ENCODE measurements at places on chromosomes 12 and 14.

GRCh38 chr12:71566655-71567054 lies 97.0 kb downstream of the ZFC3H1 start:
- DNase-seq = no peak

- no peak for DNase-seq
Observed at GRCh38 chr12:53700567-53700966, 24.7 kb upstream of the ATP5MC2 start.

- no peak for DNase-seq
Observed at GRCh38 chr12:3821441-3821840, 51.8 kb downstream of the PARP11 start.

DNA sequence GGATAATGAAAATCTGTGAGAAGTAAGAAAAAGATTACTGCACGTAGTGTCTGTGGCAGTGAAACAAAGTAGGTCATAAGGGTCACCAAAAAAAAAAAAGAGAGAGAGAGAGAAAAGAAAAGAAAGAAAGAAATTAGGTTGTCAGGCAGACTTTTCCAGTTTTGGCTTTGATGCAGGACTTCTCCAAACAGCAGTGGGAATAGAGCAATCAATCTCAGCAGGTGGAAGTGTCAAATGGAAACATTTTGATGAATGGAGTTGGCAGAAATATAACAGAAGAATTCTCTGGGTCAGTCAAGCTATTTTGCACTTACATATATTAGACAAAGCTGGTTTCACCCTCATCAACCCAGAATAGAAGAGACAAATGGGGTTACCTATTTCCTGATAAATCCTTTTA lies 745.8 kb downstream of the SLC6A15 start:
- DNase-seq = no peak

- no peak for DNase-seq
Observed at GRCh38 chr12:129966146-129966995, 62.5 kb upstream of the TMEM132D start.

- peak; percentile 7 for DNase-seq
Observed at GRCh38 chr12:30694412-30695198, 1.1 kb downstream of the IPO8 start.

DNA sequence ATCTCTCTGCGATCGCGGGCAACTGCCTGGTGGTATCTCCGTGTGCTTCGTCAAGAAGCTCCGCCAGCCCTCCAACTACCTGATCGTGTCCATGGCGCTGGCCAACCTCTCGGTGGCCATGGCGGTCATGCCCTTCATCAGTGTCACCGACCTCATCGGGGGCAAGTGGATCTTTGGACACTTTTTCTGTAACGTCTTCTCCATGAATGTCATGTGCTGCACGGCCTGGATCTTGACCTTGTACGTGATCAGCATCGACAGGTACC lies 1.6 kb upstream of the HEBP1 start:
- no peak for DNase-seq

DNA sequence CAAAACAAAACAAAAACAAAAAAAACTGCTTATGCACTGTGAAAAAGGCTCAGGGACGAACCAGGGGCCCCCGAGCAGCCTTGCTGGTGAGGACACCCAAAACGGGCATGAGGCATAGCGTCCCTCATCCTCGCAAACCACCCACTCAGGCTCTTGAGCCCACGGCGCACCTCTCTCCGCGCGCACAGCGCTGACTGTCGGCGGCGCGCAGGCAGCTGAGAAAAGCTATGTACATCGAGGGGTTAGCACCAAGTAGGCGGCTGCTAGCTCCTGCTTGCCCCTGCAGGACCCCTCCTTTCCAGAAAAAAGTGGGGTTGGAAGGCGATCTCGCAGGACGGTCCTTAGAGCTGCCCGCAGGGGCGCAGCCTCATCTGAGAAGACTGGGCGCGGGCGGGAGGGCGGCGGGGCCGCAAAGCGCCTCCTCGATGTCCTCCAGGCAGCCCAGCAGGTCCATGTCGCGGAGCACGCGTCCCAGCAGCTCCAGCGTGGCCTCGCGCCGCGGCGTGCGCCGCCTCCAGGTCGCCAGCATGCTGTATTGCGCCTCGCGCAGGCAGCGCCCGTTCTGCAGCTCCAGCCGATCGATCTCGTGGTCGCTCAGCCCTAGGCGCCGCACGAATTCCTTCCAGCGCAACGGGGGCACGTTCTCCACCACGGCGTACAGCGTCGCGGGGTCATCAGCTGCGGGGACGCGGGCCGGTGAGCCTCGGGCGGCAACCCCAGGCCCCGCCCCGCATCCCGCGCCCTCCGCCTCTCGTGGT lies 12.8 kb downstream of the TNFRSF1A start:
- no peak for DNase-seq

GRCh38 chr14:99648027-99648784 lies 3.3 kb downstream of the HHIPL1 start:
- DNase-seq = no peak

GRCh38 chr14:34238610-34239009 lies 223.4 kb downstream of the SPTSSA start:
- no peak for DNase-seq

Measured in CD4-positive, alpha-beta T cell treated with Interleukin-1 beta for 1 hour (primary cell).